Right kidney (tissue), 9 donors: ENCODE measurements at places on chromosomes 7 and 10.
A peak's percentile ranks its signal among the peaks of the same experiment; 100 is the strongest.

- DNase-seq, result no peak
These were observed 740.0 kb downstream of the SUGCT start for GRCh38 chr7:40874756-40875155.

DNA sequence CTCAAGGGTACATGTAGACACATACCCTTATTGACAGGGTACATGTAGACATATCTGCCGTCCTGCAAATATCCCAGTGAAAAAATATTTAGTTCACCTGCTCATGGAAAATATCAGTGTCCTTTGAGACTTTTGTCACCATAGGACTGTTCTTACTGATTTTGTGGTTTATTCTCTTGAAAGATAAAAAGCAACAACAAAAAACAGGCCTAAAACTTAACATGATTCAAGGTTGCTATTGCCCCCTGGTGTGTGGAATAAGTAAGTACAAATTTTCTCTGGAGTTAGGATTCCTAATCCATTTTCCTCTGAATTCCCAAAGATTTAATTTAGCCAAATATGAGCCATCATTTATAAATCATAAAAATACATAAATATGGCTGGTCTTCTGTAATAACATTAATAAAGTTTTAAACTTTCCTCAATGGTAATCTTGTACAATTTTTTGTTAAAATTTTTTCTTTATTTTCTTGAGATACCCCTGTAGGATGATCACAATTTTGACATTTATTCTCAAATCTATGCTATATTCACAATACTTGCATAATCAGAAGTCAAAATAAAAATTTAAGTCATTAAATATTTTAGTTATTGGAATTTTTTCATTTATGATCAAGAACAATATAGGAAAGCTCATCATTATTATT lies 741.4 kb upstream of the POT1 start:
- no peak for DNase-seq

DNA sequence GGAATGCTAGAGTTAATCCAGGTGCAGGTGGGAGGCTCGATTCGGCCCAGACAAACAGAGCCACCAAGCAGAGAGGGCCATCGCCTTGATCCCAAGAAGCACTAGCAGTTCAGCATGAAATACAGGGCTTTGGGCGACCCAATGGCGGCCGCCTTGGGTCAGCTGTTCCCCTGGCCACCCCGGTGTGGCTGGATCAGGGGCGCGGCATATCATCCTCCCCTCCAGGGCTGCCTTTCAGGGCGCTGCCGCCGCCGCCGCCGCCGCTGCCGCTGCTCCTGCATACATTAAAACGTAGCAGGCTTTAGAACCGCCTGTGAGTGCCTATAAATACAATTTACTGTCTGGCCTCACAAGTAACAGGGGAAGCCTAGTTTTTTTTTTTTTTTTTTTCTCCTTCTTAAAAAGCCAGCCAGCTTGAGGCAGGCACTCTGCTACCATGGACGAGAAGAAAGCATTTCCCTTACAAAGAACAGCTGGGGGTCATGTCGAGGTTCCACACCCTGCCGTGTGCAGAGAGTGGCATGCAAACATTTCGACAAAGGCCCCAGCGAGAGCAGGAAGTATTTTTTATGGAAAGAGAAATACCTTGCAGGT lies 57.7 kb upstream of the EFCAB10 start:
- DNase-seq, result peak; percentile 68

DNA sequence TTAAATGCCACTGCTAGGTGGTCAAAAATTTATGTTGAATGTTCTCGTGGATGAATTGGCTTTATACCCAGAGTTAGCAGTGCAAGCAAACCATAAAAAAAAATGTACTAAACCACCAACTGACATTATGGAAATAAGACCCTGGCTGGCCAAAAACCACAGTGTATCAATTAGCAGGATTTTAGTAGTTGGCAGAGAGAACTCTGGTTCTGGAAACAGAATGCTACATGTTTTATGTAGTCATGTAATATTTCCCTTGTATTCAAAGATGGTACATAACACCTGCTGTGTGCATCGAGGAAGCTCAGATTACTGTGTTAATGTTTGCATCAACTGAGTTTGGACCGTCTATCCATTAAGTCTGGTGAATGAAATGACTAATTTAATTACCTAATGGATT lies 618.5 kb downstream of the CCSER2 start:
- no peak for DNase-seq

GRCh38 chr10:69901628-69902505 lies 100.2 kb downstream of the COL13A1 start:
- DNase-seq, result peak; percentile 46

DNA sequence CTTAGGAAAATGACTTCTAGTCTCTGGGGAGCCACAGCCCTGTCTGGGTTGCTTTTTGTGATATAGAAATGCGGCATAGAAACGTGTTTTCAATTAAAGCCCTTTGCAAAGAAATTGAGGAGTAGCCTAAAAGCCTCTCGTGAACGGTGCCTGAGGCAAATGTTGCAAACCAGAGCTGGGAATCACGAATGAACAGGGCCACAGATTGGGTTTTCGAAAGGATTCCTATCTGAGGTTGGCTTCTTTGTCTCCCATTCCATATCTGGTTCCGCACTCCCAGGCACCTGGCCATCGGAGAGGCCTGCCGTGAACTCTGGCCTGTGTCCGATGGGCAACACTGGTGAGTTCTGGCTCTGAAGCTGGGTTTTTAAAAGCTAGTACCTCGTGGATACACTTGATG lies 221.6 kb downstream of the TCF7L2 start:
- no peak for DNase-seq

- DNase-seq, result no peak
These were observed 60.7 kb upstream of the ZNF746 start for GRCh38 chr7:149558149-149558861.

GRCh38 chr7:35645691-35646090 lies 49.2 kb downstream of the HERPUD2 start:
- no peak for DNase-seq

GRCh38 chr7:77644774-77645173 lies 51.5 kb upstream of the RSBN1L start:
- no peak for DNase-seq
